ENCODE measurements at places on chromosomes 2 and 18.

DNA sequence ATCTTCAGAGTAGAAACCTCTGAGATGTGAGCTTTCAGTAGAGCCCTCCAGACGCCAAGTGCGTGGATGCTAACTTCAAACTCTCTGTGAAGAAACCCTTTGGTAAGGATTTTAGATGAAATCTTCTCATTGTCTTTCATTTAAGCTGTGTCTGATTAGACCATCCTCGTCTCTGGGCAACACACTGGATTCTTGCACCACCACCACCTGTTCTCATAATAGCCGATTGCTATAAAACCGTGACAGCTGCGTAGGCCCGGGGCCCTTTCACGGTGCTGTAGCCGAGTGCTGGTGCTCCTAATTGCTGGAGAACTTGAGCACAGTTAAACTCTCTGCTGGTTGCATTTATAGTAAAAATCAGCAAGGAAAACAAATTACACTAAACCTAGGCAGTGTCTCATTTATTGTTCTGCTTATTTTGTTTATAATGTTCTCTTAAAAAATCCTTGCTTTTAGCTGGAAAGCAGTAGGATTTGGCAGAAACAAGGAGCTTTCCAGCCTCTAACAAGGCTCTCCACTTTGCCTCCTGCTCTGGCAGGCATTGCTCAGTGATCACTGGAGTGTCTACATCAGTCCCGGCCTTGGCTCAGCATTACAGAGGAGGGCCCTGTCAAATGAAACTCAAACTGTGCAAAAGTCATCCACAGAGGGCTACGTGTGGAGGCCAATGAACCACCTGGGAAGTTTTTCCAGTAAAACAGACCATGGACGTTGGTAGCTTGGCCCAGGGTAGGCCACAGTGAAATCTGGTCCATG, 40.9 kb upstream of the MBP start:
- DNase-seq, result no peak

- DNase-seq, result peak; percentile 20
These were observed 27.6 kb downstream of the CELF4 start for GRCh38 chr18:37537868-37538525.

DNA sequence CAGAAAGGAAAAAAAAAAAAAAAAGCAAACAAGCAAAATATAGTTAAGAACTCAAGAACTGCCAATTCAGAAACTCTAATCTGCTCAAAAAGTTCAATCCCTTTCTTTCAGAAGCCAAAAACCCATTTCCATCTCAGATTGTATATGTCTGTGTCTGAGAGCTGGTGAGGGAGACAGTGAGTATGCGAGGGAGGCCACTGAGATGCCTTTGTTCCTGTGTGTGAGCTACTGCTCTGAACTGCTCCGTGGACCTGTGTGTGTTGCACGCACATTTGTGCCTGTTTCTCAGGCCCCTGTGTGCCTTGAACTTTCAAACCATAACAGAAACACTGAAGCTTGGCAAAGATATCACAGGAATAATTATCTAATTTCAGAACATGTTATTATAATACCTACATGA, 2.5 kb upstream of the PKDCC start:
- DNase-seq, result no peak

- no peak for DNase-seq
These were observed 174.2 kb downstream of the MIB1 start for GRCh38 chr18:21914739-21915319.

DNA sequence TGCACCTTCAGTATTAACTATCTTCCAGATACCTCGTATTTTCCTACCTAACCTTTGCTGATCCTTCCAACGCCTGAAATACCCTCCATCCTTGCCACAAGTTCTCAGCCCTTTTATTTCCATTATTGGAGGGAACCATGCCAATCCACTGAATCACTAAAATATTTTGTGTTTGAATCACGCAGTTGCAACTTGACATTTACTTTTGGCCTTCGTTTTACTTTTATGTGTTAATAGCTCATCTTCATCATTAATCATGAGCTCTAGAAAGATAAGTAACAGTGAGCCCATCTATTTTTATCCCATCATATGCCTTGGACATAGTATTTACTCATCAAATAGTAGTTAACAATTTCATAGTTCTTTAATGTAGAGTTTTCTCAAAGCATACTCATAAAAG, 463.2 kb downstream of the THSD7B start:
- DNase-seq, result no peak

DNA sequence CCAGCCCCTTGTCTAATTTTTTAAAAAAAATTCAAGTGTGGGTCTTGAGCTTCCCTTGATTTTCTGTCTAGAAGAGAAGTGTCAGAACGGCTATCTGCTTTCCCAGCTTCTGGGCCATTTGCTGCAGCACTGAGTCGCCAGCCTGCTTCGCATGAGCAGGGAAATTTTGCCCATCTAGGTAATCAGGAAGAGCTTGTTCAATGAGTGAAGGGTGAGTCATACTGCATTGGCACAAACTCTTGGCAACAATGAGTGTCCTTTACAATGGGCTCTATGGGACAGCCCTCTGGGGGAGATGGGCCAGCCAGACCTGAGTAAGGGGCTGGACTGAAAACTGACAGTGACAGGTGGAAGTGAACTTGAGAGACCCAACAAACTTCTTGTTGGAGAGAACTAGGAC, 2.4 kb upstream of the RNF144A start:
- no peak for DNase-seq

GRCh38 chr2:3490191-3491170, 28.9 kb downstream of the ADI1 start:
- no peak for DNase-seq
